ENCODE measurements at places on chromosomes 11 and 22.

- DNase-seq = no peak
Observed at GRCh38 chr11:87368151-87368550, 330.4 kb downstream of the TMEM135 start.

GRCh38 chr22:44231233-44231632 lies 50.5 kb downstream of the PARVG start:
- DNase-seq = no peak

DNA sequence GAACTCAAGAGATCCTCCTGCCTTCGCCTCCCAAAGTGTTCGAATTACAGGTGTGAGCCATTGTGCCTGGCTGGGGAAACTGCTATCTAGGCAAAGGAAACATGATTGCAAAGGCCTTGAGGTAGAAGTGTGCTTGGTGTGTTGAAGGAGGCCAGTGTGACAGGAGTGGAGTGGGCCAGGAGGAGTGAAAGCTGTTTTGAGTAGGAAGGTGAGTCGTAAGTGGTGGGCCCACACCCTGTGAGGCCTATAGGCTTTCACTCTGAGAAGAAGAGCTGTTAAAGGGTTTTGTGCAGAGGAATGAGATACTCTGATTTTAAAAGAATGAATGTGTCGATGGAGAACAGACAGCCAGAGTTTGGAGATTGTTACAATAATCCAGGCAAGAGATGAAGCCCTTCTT lies 43.4 kb downstream of the WEE1 start:
- DNase-seq = no peak

DNA sequence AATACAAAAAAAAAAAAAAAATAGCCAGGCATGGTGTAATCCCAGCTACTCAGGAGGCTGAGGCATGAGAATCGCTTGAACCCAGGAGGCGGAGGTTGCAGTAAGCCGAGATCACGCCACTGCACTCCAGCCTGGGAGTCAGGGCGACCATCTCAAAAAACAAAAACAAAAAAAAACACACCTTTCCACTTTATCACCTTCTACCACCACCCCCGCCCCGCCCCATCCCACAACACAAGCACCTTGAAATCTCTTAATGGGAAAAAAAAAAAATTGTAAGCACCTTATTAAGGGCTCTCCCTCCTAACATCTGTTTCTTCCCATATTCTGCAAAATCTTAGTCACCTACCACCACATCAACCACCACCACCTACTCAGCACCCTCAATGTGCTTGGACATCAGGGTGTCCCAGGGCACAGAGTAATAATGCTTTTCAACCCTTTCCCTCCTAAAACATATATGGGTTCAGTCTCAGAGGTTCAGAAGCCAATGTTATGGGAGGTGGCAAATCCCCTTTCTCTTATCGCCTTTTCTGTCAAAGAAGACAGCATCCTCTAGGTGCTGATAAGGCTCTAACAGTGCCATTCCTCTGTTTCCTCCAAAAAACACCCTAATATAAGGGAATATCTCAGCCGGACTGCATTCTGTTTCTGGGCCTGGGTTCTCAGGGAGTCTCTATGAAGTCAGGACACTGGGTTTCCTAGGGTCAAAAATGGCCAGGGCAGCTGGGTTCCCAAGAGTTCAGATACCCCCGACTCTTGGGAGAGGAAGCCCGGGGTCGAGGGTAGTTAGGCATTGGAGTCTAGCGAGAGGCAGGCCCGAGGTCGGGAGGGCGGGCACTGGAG lies 718 bp downstream of the INTS5 start:
- no peak for DNase-seq

- DNase-seq = no peak
Observed at GRCh38 chr11:15720460-15720859, 605.7 kb downstream of the INSC start.

DNA sequence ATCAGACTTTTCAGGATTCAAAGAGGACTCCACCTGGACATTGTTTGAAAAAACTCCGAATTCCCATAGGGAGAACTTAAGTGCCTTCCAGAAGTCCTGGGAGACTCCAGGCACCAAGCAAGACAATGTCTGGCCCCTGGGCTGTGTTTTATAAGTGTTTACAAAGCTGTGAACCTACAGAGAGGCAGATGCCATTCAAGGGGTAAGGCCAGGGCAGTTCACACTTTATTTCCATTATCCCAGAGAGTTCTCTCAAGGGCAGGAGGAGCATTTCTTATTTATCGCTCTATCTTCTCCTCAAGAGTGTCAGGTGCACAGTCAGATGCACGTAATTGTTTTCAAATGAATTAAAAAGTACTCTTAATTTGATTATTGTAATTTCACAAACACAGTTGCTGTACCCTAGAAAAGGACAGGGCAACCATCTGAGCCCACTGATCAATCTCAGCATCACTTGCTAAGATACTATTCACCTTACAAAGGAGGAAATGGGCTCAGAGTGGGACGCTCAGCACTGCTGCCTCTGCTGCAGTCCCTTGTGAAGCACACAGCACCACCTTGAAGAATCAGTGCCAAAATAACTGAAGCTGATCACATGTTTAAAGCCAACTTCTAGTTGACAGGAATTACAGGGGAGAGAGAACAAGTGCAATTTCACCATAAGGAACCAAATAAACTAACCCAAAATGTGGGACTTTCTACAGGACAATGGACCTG lies 35.0 kb downstream of the RASSF10 start:
- DNase-seq = no peak

GRCh38 chr11:2305788-2306451 lies 4.1 kb downstream of the TSPAN32 start:
- DNase-seq = no peak

All from activated CD4-positive, alpha-beta T cell treated with anti-CD3 and anti-CD28 coated beads, Interleukin-2, amount 50 U/mL, for 24 hours (primary cell).